Iris pigment epithelial cell (primary cell): ENCODE measurements at places on chromosomes 2 and 18.

- peak; percentile 78 for DNase-seq
These were observed 617 bp downstream of the FOSL2 start for GRCh38 chr2:28393114-28393836.

GRCh38 chr2:127365211-127365643 lies 22.5 kb downstream of the MAP3K2 start:
- no peak for DNase-seq

GRCh38 chr18:70421471-70422390 lies 132.9 kb downstream of the SOCS6 start:
- DNase-seq, result peak; percentile 98

- no peak for DNase-seq
These were observed 231.1 kb downstream of the GBX2 start for GRCh38 chr2:235937087-235937486.

DNA sequence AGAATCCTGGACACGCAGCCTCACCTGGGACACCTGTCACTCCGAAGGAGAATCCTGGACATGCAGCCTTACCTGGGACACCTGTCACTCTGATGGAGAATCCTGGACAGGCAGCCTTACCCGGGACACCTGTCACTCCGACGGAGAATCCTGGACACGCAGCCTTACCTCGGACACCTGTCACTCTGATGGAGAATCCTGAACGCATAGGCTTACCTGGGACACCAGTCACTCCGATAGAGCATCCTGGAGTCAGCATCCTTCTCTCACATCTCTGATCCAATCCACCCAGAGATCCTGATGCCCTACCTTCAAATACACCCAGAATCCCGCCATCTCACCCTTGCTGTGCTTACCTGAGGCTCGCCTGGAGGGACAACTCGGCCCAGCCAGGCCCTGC lies 154.9 kb downstream of the NDUFA10 start:
- no peak for DNase-seq

DNA sequence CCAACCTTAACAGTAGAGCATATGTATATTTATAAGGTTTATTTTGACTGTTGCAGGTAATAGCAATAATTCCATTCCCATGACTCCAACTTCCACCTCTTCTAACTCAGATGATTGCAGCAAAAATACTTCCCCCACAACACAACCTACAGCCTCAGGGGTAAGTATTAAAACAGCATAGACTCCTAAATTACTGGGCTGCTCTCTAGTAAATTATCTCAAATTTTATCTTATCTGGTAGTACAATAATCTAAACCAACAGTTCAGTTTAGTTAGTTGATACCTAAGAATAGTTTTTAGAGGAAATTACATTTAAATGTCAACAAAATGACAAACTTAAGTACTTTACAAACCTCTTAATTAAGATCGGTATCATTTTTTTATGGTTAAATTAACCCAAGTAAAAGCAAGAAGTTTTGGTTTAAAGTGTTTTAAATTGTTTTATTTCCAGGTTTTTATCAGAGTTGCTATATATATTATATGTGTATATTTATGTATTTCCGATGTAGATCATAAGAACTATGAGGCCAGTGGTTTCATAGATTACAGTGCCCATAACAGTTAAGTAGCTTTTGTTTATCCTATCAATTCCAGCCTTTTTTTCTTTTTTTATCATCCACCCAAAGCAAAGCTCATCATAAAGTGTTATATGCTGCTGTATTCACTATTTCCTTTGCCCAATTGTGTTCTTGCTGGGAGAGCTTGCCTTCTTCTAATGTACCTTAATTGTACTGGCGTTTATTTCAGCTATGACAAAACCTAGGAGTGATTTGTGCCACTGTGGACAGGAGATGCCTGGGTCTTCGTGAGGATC lies 13.7 kb downstream of the GATA6 start:
- DNase-seq, result no peak

- DNase-seq, result no peak
These were observed 55.7 kb upstream of the RASGRP3 start for GRCh38 chr2:33420726-33421125.

GRCh38 chr2:20626392-20626697 lies 24.6 kb downstream of the HS1BP3 start:
- DNase-seq, result no peak

- DNase-seq, result no peak
These were observed 146.1 kb upstream of the NOL4 start for GRCh38 chr18:34370704-34371395.

DNA sequence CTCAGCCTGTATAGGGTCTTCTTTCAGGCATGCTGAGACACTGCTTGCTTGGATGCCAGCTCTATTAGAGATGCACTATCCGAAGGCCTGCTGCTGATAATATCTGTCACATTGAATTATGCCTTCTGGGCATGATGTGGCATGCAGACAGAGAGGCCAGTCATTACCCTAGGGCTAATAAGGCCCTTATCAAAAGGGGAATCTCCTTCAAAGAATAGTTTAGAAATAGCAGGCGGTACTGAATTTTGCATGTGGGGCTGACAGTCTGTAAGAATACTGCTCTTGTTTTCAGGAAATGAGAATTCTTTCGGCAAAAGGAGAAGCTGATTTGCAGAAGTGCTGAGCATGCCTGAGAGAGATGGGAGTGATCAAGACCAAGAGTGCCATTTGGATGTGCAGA lies 13.1 kb upstream of the LHCGR start:
- DNase-seq, result no peak

- no peak for DNase-seq
These were observed 2.1 kb downstream of the DSEL start for GRCh38 chr18:67514465-67514864.

- DNase-seq, result peak; percentile 14
These were observed 39.0 kb upstream of the PPP4R1 start for GRCh38 chr18:9653390-9653789.

DNA sequence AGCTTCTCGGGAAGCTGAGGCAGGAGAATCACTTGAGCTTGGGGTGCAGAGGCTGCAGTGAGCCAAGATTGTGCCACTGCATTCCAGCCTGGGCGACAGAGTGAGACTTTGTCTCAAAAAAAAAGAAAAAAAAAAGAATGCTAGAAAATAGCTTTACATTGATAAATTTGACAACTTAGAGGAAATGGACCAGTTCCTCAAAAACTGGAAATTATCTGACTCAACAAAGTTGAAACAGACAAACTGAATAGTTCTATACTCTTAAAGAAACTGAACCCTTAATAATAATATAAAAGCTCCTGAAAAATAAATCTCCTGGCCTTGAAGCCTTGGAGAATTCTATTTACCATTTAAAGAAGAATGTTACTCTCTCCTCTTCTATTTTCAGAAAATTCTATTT lies 151.0 kb upstream of the BCL2L11 start:
- no peak for DNase-seq
